ENCODE measurements at places on chromosomes 4 and X.

- DNase-seq = no peak
Observed at GRCh38 chr4:76016393-76016792, 6.9 kb downstream of the CXCL10 start.

GRCh38 chrX:56764153-56764974 lies 35.3 kb downstream of the NBDY start:
- DNase-seq = peak; percentile 94

GRCh38 chrX:56764975-56765791 lies 36.1 kb downstream of the NBDY start:
- DNase-seq = no peak

DNA sequence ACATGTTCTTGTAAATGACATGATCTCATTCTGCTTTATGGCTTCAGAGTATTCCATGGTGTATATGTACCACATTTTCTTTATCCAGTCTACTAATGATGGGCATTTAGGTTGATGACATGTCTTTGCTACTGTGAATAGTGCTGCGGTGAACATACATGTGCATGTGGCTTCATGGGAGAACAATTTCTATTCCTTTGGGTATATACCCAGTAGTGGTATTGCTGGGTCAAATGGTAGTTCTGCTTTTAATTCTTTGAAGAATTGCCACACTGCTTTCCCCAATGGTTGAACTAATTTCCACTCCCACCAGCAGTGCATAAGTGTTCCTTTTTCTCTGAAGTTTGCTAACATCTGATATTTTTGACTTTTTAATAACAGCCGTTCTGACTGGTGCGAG lies 1080.3 kb downstream of the CCSER1 start:
- no peak for DNase-seq

DNA sequence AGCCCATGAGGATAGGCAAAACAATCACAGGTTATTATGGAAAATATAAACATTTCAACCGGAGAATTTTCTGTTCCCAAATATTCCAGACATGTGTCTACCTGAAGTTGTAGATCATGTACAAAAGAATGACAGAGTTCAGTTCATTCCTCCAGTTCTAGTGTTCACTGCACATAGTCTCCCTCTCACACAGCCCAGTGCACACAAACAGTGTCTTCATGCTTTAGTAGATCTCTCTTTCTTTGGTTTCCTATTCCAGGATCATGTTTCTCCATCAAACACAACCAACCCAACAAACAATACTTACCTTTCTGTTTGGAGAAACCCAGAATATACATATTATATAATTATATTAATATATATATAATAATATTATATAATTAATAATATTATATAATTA lies 671.9 kb downstream of the TRIML1 start:
- DNase-seq = no peak

- no peak for DNase-seq
Observed at GRCh38 chr4:173381610-173382009, 10.9 kb downstream of the SAP30 start.

DNA sequence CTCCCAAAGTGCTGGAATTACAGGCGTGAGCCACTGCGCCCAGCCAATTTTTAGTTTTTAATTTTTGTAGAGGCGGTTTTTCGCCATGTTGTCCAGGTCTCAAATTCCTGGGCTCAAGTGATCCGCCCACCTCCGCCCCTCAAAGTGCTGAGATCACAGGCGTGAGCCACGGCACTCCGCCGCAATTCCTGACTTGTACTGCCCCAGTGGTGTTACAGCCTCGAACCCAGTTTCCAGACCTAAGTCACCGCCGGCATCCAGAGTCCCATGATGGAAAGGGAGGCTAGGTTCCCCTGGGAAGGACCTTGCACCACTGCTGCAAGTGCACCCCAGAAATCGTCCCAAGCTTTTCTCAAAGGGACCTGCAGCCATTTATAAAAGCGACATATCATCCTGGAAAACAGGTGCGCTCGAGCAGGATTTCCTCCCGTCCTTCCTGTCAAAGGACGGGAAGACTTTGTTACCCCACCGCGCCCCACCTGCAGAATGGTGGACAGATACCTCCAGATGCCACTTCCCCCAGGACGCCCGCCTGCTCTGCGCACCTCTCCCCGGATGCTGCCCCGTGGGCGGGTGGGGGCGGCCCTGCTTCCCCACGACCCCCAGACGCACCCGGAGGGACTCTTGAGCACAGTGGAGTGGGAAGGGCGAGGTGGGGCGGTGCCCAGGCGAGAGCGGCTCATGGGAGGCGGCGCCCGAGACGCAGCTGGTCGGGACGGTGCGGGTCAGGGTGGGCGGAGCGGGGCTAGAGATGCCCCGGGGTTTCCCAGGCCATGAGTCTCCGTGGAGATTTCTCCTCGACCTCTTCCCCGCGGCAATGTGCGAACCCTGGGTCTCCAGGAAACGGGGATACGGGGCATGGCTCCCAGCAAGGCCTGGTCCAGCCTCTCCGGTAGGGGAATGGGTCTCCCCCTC lies 947 bp upstream of the RPL10 start:
- peak; percentile 37 for DNase-seq

DNA sequence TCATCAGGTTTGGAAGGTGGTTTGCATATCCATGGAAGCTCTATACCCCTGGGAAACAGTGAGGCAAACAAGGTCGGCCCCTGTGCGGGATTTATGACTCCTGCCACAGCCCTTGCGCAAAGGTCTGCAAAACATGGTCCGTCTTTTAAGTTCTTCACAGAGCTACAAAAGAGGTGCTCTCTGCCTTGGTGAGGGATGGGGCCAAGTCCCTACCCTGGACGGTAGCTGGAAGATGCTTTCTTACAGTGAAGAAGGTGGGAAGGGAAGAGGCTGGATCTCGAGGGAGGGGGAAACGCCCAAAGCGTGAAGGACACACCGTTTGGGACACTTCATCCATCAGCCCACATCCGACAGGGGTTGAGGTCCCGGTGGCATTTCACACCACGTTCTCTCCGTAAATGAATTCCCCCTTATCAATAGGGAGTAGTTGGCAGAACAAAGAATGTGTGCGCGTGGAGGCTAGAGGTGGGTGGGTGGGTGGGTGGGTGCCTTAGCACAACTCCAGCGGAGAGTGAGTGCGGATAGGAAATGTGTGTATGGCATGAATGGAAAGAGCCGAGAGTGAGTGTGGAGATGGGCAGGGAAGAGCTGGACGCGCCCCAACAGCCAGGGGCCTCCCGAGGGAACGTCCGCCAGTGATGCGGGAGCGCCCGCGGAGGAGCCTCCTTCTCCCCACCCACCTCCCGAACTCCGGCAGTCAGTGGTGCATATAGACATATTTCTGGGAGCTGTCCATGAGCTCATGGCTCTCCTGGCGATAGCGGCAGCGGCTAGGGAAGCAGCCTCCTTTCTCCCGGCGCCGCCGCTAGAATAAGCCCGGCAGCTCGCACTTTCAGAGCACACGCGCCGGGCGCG lies 68.3 kb downstream of the LARP7 start:
- DNase-seq = no peak

DNA sequence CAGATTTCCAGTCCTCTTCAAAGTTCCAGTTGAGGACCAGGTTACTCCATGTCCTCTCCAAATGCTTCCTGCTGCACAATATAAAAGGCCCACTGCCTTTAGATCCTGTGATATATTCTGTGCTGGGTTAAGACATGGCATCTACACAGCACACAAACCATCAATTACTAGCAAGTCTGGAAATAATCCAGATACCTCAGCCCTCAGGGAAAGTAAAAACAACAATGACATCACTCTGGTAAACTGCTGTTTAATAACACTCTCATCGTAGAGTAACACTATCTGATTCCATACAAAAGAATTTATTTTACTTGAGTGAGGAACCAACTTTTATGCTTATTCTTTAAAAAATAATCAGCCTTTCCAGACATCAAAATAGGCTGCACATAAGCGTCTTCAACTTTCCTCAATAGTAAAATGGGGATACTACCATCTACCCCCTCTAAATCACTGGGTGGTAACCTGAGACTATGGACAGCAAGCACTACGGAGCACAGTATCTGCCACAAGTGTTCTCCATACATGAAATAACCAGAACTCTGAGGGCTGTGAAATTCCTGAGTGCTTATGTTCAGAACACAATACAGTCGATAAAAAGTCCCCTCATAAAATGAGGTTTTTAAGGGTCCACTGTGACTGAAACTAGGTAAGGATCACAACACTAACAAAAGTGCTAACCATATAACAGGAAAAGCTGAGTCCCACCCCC lies 53.4 kb downstream of the ABCG2 start:
- DNase-seq = no peak
